Fibroblast of villous mesenchyme (primary cell): ENCODE measurements at places on chromosomes 4 and X. TPM values are rescaled to one million over a fixed set of nuclear protein-coding genes. Genes with fewer than 3 reads are reported as not detected.

INTS6L gene
- 6.8 and 8.2 TPM in 2 replicates for total RNA-seq

BTC gene
- 0.43 TPM in 1 of 2 replicates, not detected in the other for total RNA-seq

AGTR2 gene
- total RNA-seq, result not detected in 2 replicates

ATP8A1 gene
- total RNA-seq, result 0.86 and 0.97 TPM in 2 replicates

TBC1D9 gene
- 17.1 and 31.5 TPM in 2 replicates for total RNA-seq

RAB40AL gene
- 0.43 and 1.3 TPM in 2 replicates for total RNA-seq
